Right cardiac atrium (tissue), 5 donors: ENCODE measurements at places on chromosomes 2 and 18. TPM values are rescaled to one million over a fixed set of nuclear protein-coding genes. Genes with fewer than 3 reads are reported as not detected.

Gene NTSR2
- total RNA-seq: not detected

Gene CAVIN2
- 128 TPM for total RNA-seq

Gene TRIP12
- 206 TPM for total RNA-seq

Gene IL36A
- not detected for total RNA-seq

Gene YWHAQ
- total RNA-seq: 158 TPM
